ENCODE measurements at places on chromosomes 5 and 9.

DNA sequence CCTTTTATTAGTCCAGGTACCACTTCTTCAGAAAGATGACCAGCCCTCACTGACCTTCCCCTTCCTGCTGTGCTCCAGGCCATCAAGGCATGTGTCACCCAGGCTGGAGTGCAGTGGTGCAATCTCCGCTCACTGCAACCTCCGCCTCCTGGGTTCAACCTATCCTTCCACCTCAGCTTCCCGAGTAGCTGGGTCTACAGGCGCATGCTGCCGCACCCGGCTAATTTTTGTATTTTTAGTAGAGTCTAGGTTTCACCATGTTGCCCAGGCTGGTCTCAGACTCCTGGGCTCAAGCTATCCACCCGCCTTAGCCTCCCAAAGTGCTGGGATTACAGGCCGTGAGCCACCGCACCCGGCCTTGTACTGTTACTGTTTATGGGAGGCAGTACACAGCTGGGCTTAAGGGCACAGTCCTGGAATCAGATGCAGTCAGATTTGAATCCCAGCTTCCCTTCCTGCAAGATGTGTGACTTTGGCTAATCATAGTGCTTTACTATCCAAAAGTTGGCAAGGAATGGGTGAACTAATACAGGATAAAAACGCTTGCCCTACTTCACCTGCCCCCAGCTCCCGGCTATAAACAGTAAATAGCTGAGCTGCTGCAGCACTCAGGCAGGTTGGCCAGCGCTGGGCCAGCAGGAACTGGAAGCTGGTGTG lies 483 bp upstream of the EIF4EBP3 start:
- DNase-seq = no peak

GRCh38 chr9:12775679-12776512 lies 1.1 kb downstream of the LURAP1L start:
- DNase-seq = no peak

DNA sequence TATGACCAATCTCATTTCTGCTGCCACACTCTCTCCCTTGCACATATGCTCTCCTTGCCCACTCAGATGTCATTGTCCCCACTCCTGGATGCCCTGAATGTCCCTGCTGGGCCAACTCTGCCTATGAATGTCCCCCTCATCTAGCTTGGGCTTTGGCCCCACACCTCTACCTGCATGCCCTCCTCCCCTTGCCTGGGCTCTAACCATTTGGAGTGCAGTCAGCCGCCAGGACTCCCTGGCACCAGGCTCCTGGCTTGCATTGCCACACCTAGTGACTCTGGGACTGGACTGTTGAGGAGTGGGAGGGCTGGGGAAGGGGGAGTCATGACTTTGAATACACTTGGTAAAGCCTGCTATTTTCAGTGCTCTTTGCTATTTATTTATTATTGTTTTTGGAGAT lies 41.6 kb upstream of the POMT1 start:
- DNase-seq = no peak

DNA sequence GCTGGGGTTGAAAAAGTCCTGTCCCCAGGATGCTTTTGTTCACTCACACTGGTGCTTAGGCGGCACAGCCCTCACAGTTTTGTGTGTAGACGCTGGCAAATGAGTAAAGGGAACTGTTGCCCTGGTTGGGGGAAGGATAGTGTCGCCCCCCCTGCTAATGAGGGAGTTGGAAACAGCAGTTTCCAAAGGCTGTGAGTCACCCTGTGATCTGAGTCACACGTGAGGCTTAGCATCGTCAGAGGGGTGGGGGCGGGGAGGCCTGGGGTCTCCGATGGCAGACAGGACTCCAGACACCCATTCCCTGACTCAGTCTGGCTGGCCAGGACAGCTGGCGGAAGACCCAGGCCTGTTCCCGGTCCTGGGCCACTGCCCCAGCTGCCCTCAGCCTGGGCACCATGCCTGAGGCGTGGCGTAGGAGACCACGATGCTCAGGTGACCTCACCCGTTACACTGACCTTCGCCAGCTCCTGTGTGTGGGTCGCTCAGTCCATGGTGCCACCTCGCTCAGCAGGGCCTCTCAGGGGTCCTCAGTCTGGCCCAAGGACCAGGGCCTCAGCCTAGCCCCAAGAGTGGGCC lies 2.9 kb downstream of the DNAJB5 start:
- DNase-seq = no peak

DNA sequence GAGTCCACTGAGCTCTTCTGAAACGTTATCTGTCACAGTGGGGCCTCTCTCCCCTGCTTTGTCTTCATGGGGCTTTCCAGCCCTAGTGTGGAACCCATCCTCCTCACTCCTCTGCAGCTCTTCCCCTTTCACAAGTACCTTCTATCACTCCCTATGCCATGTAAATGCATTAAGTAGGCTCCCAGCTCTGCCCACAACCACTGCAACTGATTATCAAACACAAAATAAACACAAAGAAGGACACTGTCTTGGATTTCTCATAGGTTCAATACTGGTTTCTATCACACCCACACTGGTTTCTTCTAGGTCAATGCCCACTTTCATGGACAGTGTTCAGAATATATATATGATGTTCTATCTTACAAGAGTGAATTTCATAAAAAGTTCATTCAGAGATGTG lies 139.4 kb downstream of the GNAQ start:
- no peak for DNase-seq

DNA sequence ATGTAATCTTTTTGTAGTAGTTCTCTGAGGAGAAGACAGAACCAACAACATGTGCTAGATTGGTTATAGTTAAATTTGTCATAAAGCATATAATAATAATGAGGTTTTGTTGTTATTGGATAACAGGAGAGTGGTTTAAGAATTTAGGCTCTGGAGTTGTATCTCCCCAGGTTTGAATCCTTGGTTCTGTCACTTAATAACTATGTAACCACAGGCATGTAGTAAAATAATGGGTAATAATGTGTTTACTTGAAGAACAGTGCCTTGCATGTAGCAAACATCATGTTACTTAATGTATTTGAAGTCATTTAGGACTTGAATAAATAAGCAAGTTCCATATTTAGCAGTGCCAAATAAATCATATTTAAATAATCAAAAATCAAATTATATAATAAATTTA lies 55.8 kb downstream of the NSD1 start:
- no peak for DNase-seq

DNA sequence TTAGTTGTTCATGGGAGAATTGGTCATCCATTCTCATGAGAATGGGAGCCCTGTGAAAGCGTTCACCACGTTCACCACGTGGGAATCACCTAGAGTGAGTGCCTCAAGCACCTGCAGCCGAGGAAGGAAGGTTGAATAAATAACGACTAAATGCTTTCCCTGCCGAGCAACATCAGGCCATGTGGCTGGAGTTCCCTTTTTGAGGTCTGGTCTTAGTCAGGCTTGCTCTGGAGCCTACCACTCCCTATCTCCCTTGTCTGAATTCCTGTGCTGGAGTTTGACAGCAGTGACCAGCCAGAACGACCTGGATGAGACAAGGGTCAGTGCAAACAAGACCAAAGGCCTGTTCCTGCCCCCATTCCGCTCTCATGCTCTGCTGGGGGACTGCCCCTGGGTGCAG lies 28.5 kb downstream of the KCNMB1 start:
- no peak for DNase-seq

DNA sequence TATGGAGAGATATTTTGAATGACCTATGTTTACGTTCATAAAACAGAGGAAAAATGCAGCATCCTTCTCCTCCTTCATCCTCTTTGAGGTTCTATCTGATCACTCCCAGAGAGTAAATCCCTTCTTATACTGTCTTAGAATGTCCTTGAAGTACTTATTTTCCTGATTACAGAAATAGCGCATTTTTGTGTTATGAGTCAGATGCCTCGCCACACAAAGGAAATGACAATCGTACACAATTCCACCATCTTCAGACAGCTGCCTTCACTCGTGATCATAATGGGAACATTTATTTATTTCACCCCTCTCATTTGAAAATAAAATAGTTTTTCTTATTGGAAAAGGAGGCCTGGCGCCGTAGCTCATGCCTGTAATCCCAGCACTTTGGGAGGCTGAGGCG lies 2.4 kb upstream of the GLT6D1 start:
- DNase-seq = no peak

DNA sequence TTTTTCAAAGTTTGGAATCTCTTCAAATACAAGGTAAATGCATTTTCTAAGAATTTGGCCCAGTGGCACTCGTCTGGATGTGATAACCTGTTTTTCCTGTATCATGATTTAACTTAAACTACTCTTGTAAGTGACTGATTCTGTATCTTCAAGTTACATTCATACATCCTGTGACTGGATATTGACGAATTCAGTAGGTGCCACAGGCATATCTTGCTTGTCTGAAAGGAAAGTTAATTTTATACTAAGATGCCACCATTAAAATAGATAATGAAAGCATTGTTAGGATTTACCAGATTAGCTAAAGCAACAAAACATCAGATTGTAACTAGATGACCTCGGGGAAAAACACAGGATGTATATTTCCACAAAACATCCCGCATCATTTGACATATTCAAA lies 175.3 kb upstream of the ZNF608 start:
- no peak for DNase-seq

DNA sequence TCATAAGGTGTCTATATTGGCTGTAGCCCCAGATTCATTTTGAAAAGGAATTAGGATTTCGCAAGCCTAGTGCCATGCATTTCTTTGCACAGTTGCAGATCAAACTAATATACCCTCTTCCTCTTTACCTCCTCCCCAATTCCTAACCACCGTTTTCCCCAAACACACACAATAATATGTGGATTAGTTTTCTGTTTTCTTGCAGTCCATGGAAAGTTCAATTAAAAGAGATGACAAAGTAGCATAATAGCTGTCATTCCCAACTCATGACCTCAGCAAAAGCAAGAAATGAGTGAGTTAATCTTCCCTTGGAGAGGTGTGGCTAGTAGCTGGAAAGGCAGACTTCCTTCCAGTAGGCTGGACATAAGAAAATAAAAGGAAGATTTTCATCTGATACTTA lies 349.1 kb downstream of the TMEM232 start:
- DNase-seq = no peak

GRCh38 chr5:50576265-50576664 lies 90.2 kb upstream of the PARP8 start:
- no peak for DNase-seq

DNA sequence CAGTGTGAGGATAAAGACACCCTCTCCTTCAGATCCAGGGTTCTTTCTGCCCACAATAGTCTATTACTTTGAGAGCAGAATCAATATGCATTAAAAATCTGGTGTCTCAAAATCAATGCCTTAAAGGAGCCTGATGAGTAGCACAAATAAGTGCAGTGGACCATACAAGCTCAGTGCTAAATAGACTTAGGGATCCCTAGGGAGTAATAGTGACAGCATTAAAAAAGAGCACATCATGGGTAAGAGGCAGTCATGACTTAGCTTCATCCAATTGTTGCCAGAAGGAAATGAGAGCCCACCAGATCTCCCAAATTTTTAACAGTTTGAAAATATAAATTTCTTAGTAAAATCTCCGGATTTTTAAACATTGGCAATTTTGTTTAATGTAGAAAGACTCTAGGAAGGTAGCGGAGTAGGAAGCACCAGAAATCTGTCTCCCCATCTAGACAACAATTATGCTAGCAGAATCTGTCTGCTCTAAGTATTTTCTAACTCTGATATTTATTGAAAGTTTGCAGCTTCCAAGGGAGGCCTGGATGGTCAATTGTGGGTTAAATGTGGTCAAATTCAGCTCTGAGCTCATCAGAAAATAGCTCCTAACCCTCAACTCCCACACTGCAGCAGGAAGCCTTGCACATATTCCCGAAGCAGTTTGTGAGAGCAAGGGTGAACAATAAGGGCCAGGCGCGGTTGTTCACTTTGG lies 443.9 kb downstream of the TLE1 start:
- DNase-seq = no peak

DNA sequence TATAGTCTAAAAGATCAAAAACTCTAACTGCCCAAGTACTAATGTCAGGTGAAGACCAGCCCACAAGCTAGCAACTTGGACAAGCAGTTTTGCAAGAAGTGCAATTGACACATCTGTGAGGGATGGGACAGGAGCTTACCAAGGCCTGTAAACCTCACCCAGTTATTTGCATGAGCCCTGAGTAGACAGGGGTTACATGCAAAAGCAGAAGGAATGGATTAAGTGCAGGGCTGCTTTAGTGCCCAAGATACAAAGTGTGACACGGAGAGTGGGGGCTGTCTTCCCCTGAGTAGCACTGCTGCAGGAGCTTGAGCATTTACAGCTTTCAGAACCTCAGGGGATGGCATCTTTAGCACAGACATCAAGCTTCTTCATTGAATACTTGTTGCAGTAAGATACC lies 286.7 kb downstream of the ELAVL2 start:
- no peak for DNase-seq

GRCh38 chr9:88355166-88355565 lies 33.1 kb upstream of the SPIN1 start:
- DNase-seq = no peak

- DNase-seq = no peak
Measured at GRCh38 chr9:99189887-99190596, 31.7 kb downstream of the ALG2 start.

- DNase-seq = no peak
Measured at GRCh38 chr5:151721812-151722391, 35.2 kb upstream of the SPARC start.

DNA sequence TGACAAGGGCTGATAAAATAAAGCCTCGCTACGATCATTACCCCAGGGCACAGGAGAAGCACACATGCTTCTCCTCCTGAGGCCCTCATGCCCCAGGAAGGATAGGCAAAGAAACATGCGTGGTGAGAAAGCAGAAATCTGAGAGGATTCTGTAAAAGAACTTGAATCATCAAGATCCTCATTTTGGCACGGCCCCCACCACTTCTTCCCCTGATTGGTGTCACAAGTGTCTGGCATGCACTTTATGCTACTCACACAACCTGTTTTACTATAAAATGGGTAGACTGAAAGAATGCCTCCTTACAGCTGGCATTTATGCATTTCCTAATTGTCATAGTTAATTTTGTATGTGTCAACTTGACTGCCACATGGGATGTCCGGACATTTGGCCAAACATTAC lies 32.1 kb downstream of the PCA3 start:
- DNase-seq = no peak

DNA sequence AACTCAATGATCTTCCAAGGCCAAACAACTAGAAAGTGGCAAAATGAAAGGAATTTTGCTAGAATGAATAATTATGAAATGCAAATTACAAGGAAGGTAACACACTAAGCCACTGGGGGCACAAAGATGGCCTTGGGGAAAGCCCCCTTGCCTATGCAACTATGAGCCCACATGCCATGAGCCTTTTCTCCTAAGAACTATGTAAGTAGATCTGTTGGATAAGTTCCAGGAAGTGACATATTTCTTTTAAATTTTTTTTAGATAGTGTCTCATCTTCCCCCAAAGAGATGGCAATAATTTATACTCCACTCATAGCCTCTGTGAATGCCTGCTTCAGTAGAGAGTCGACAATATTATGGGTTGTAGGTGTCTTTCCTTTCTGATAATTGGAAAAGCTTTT lies 257.8 kb downstream of the AUH start:
- DNase-seq = no peak

All from effector memory CD4-positive, alpha-beta T cell (primary cell).